ENCODE measurements at places on chromosomes 11 and 22.

- no peak for DNase-seq
These were observed 1.1 kb downstream of the CHADL start for GRCh38 chr22:41239443-41240128.

DNA sequence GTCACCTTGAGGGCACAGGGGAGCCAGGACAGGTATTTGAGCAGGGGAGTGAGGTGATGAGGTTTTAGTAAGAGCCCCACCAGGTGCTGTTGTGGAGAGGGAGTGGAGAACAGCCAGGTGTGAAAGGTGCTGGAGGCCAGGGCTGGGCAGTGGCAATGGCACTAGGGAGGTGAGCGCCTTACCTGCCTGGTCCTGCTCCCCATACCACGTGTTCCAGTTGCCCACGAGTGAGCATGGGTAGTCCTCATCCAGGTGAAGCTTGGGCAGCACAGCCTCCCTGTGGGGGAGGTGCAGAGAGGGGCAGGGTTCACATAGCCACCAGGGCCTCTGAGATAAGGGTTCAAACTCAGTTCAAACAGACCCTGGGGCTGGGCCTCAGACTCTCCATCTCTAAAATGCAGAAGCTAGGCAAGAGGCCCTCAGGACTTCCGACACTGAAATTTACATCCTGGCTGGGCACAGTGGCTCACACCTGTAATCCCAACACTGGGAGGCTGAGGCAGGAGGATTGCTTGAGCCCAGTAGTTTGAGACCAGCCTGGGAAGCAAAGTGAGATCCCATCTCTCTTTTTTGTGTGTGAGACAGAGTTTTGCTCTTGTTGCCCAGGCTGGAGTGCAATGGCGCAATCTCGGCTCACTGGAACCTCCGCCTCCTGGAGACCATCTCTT, 11.8 kb downstream of the NIPSNAP1 start:
- no peak for DNase-seq

DNA sequence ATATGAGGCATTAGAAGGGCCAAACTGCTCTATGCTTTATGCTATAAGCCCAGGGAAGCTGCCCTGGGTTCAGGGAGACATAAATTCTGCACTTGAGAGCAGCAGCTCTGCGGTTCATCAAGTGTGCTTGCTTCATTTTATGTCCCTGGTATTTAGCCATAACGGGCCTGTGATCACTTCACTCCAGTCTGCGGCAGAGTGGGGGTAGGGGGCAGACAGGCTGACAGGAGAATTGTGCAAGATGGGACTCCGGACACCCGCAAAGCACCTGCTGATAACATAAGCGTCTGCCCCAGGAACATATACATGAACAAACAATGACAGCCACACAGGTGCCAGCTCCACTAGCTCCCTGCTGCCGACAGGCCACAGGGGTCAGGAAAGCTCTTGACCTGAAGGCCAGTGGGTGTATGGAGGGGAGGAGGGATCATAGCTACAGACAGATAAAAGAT, 56.1 kb downstream of the SMCO4 start:
- no peak for DNase-seq

GRCh38 chr11:104736502-104736901, 161.8 kb downstream of the CASP12 start:
- DNase-seq, result no peak

DNA sequence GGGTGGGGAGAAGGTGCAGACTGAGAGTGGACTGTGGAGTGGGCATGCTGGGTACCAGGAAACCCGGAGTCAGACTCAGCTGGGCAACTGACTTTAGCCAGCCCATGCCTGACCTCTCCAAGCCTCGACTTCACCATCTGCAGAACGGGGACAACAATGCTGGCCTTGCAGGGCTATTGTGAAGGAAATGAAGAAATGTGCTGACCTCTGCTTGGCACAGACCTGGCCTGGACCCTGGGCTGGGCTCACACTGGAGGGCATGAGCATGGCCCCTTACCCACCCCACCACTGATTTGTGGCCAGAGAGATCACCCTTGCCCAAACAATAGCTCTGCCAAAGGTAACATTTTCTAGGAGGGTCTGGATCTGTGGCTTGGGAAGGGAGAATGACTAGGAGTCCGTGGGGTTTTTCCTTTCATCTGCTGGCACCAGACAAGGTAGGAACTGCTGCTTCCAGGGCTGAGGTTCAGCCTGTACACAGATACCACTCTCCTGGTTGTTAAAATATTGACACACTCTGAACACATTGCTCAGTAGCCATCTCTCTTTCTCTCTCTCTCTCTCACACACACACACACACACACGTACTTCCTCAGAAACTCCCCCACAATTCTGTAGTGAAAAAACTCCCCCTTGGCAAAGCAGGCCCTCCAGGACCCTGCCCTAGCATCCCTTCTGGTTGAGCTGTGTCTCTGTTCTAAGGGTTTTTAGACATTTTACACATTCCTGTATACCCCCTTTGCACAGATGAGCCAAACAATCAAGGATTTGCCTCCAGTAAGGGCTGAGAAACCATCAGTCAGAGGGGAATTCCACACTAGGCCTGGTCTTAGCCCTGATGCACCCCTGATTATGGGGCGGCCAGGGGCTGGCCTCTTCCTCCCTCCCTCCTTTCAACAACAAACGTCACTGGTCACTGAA, 1.0 kb downstream of the MOGAT2 start:
- DNase-seq, result no peak

DNA sequence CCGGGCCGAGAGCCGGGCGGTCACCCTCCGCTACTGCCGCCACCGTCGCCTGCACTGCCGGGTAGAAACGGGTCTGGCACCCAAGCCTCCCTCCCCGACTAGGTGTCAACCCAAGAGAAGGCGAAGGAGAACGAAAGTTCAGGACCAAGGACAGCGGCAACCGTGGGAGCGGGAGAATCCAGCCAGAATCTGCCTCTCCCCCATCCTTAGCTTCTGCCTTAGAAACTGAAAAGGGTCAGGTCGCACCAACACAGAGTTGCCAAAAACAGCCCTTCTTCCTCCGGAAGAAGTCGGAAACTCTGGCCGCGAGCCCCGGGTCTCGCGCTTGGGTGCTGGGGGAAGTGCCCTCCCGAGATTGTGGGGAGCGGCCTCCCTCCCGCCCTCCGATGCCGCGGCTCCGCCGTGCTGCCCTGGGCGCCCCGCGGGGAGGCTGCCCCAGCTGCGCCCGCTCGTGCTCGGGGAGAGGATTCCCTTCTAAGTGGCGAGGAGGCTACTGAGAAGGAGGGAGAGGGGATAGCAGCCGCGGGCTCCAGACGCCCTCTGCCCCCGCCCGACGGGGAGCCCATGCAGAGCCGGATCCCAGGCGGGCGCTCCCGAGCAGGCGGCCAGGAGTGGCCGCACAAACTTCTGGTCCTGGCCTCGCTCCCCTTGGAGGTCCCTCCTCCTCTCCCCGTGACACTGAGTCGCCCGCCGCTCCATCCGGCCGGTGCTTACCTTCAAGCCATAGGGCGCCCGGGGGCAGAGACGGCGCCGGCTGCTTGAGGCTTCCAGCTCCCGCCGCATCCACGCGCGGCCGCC, 637 bp downstream of the DRD2 start:
- peak; percentile 57 for DNase-seq

- no peak for DNase-seq
These were observed 1984.1 kb upstream of the RAG2 start for GRCh38 chr11:38582151-38582550.

DNA sequence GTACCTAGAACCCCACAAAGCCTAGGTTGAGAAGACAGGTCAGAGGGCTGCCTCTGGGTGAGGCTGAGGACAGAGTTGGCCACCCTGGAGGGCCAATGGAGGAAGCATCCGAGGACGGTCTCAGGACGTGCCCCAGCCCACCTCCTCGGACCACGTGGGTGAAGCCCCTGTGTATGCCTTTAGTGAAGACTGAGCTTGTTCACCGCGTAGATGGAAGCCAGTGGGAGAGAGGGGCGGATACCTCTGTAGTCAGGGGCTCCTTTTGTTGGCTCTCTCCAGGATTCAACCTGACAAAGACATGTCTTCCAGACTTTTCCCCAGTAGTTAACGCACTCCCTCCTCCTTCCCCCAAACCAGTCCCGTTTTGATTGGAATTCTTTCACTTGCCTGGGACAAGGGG, 110.7 kb downstream of the ZBTB16 start:
- no peak for DNase-seq

DNA sequence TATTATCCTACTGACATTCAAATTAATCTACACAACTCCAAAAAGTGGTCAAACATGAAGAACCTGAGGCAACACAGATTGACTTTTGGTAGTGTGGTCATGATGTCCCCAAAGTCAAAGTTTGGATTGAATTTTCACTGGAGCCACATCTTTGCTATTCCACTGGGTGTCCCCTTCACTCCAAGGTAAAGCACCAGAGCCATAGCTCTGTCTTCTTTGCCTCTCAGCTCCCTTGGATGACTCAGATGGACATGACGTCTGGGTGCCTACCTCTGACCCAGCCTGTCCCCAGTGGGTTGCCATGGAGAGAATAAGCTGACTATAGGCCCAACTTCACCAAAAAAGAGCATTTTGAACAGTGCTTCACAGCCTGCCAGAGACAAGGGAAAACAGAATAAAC, 57.4 kb upstream of the ARHGAP42 start:
- DNase-seq, result no peak

DNA sequence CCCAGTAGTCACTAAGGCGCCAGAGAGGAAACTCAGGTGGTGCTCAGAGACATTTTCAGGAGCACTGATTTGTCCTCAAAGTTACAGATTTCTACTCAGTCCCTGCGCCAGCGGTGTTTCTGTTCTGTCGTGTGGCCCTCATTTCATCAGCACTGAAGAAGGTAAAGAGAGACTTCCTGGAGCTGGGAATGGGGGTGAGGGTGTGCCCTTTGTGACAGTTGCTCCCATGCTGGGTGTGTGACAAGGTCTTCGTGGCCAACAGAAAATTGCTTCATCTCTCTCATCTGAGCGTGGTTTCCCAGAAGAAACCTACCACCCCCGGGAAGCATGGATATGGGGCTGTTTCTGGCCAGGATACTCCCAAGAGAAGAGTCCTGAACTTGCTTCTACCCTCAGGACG, 2.0 kb upstream of the PPARA start:
- no peak for DNase-seq

DNA sequence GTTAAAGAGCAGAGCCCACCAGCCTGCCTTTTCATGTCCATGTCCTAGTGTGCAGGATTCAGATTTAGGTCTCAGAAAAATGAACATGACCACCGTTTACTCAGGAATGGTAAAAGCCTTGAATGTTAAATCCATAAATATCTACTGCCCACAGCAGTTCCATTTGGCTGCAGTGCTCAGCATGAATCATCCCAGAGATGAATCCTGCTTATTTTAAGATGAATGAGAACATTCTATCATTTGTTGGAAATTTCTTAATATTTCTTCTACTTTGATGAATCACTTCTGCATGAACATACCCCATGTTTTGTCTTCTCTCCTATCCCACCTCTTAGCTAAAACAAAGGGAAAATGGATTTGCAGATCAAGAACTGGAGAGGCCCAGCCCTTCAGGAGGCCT, 47.5 kb upstream of the AQP11 start:
- peak; percentile 70 for DNase-seq

DNA sequence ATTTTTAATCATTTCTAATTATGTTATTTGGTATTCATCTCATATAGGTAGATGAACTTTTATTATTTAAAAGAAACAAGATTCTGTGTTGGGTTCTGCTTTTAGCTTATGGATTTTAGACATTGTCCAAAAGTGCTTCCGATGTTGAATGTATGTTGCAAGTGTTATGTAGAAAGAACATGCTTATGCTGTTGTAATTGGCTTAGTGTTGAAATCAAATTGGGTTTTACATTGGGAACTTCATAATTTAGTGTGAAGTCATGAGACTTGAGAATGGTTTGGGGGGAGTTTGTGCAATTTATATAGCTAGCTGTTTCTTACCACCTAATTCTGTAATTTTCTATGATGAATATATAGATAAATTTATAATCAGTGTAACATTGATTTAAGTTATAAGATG, 3.6 kb downstream of the MTMR3 start:
- DNase-seq, result no peak

DNA sequence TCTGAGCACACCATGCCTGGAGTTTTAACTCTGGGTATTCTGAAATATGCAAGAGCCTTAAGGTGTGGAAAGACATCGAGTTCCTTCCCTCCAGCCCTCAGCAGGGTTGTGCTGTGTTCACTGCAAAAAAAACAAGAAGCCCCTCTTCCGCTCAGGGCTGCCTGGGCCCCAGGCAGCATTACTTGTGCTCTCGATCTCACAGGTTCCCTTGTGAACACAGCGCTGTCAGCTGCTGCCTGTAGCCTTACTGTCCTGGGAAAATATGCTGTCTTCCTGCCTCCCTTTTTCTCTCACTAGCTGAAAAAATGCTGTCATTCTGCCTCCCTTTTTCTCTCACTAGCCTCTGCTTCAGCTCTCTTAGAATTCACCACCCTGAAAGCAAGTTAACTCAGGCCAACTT, 15.7 kb upstream of the TENM4 start:
- no peak for DNase-seq

- peak; percentile 44 for DNase-seq
These were observed 42.0 kb downstream of the CD82 start for GRCh38 chr11:44607319-44607962.

DNA sequence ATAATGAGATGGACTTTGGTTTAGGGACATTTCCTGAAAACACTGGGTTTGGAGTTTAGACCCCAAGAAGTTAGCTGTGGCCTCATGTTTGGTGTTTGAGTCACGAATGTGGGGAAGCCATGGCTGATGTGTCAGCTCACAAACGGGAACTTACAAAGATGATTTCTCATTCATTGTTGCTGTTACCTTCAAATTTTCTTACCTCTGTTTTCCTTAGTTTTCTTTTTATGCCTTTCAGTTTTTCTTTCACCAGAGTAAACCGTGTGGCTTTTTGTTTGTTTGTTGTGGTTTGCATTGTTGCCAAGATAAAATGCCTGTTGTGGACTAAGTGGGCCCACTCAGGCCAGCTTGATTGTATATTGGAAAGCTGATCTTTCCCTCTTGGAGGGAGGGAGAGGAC, 89.1 kb downstream of the SWAP70 start:
- peak; percentile 63 for DNase-seq

- no peak for DNase-seq
These were observed 42.6 kb upstream of the SYT13 start for GRCh38 chr11:45328726-45329125.

DNA sequence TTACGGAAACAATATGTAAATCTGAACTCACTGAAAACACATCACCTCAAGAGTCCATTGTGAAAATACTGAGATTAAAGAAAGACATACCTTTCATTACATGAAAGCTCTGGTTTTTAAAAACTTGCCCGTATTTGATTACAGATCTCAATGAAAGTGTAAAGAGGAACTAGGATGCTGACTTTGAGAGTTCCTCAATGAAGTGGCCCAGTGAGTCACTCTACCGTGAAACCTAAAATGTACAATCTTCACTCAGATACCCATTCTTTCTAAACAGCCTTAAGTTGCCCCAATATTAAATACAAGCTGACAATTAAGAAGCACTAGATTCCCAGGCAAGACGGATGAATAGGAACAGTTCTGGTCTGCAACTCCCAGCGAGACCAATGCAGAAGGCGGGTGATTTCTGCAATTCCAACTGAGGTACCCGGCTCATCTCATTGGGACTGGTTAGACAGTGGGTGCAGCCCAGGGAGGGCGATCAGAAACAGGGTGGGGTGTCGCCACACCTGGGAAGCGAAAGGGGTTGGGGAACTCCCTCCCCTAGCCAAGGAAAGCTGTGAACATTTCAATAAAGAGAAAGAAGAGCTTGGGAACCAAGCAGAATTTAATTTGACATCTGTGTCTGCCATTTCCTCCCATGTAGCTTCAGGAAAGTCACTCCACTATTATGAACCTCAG, 33.8 kb upstream of the OR9G4 start:
- DNase-seq, result no peak
